ENCODE measurements at places on chromosomes 2 and 18. TPM values are rescaled to one million over a fixed set of nuclear protein-coding genes. Genes with fewer than 3 reads are reported as not detected.

The GCKR gene
- total RNA-seq = 0.11 TPM

The SPATS2L gene
- total RNA-seq = 126 TPM

The WNT10A gene
- 0.10 TPM for total RNA-seq

The CNTNAP5 gene
- total RNA-seq = not detected

The CCDC142 gene
- 12.0 TPM for total RNA-seq

The GAREM2 gene
- total RNA-seq = 7.4 TPM

The IL1R2 gene
- total RNA-seq = 1.1 TPM

The NT5C1B gene
- not detected for total RNA-seq

Data from A549 treated with AZD2906 at 1 μM for 4 hours (cell line).